ENCODE measurements at places on chromosomes 13 and 19.
A peak's percentile ranks its signal among the peaks of the same experiment; 100 is the strongest.

DNA sequence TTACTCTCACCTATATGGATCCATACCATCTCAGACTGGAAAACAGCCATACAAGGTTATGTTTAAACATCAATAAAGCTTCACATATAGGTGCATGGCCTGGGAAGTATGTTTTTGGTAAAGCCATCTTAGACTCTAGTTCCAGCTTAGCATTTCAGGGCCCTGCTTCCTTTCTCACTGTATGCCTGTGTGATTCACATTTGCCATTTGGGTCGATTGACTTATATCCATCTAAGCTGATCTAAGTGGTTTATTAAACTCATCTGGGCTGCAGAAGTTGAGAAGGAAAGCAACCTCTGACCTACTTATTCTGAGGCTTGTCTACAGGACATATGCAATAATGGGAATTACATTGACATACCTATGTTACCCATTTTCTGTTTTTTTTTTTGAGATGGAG, 33.5 kb downstream of the ZNF506 start:
- DNase-seq, result no peak

DNA sequence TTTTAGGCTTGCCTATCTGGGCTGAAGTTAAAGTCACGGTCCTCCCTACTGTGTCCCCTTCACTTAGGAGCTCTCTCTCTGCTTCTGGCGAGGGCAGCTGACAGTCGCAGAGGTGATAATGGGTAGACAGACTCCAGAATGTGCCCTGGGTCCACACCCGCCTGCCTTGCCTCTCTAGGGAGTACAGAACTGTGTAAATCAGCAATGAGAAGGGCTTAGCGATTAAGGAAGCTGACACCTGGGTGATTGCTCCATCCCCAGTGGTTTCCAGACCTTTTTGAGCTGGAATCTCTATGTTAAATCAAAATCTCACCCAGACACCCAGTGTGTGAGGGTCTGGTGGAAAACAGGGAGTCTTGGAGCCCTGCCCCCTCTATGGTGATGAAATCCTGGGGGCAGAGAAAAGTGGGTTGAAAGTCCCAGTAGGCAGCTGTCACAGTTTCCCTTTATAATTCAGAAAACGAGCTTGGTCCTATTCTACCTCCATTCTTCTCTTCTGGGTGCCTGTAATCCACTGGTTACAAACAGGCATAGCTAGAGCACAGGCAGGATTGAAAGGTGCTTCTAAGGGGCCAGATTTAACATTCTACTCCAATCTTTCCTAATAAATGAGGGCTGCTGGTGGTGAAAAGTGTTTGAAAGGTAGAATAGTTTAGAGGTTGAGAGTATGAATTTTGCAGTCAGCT, 46.9 kb downstream of the OLFM4 start:
- no peak for DNase-seq

- DNase-seq, result no peak
Measured at GRCh38 chr19:23802290-23802689, 43.6 kb upstream of the ZNF681 start.

- DNase-seq, result peak; percentile 95
Measured at GRCh38 chr19:48169939-48170803, at the start of the genes LIG1 and ZSWIM9. Gene LIG1, minus strand, starts transcription at chr19:48170344. Its CDS starts 4,778 bp downstream, at chr19:48165566. Gene ZSWIM9, plus strand, starts transcription at chr19:48170680. Its CDS starts 1,123 bp downstream, at chr19:48171803.

- no peak for DNase-seq
Measured at GRCh38 chr19:31906111-31906871, 439.1 kb upstream of the ZNF507 start.

DNA sequence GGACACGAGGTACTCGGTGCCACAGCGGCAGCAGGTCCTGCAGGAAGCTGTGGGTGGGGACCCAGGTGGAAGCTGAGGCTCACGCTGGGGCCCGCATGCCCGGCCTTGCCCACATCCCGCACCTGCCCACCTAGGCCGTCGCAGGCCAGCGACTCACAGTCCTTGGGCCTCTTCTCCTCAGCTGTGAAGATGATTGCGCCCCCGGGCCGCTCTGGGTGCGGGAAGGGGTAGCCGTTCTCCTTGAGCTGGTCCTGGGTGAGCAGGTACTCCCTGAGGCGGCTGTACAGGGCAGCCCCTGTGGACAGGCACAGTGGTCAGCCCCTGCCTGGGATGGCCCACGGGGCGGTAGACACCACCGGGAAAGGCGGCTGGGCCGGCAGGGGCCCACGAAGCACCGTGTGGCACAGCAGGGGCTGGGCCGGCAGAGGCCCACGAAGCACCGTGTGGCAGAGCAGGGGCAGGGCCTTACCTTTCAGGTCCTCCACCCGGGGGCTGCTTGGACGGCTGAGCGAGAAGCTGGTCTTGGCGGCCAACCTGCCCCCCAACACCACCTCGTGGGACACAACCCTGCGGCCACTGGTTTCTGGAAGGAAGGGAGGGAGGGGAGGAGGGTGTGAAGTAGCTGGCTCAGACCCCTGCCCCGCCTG, 6.6 kb upstream of the ATP8B3 start:
- DNase-seq, result no peak

- DNase-seq, result peak; percentile 69
Measured at GRCh38 chr13:97344265-97345175, 89.4 kb upstream of the RAP2A start.

- peak; percentile 34 for DNase-seq
Measured at GRCh38 chr19:38079926-38080380, 144.1 kb downstream of the DPF1 start.

DNA sequence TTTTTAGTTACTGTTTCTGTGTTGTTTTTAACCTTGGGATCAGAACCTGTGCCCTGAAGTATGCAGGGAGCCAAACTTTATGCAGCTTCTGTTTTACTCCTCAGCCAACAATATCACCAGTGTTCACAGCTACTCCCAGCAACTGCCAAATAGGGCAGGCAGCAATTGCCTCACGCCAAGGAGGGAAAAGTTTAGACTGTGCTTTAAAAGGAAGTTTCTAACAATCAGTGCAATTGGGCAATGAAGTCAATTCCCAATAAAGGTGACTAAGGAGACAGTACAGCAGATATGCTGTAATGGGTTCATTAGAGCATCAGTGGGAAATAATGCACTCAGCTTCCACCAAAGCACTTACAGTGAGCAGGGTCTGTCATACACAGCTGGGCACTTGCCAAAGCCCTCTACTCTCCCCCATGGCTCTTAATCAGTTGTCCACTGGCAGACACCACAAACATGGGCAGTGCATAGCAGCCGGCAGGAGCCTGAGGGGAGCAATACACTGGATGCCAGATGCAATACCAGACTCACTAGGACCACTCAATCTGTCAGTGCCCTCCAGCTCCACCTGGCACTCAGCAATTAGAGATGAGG, 19.3 kb downstream of the ENOX1 start:
- no peak for DNase-seq

DNA sequence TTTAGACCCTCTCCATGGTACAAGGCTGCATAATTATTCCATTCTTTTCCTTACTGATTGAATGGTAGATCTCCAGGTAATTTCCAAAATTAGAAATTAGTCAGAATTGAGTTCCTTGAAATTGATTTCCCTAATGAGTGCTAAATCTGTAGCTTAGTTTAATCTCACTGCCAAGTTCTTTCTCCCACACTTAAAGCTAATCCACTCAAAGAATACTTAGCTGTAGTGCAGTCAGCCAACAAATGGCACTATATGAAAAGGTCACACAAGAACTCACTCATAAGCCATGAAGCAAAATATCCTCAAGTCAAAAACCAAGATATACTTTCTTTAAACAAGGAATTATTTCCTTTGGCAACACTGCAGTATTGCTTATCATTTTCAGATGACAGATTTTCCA, 62.0 kb downstream of the XPO4 start:
- no peak for DNase-seq

DNA sequence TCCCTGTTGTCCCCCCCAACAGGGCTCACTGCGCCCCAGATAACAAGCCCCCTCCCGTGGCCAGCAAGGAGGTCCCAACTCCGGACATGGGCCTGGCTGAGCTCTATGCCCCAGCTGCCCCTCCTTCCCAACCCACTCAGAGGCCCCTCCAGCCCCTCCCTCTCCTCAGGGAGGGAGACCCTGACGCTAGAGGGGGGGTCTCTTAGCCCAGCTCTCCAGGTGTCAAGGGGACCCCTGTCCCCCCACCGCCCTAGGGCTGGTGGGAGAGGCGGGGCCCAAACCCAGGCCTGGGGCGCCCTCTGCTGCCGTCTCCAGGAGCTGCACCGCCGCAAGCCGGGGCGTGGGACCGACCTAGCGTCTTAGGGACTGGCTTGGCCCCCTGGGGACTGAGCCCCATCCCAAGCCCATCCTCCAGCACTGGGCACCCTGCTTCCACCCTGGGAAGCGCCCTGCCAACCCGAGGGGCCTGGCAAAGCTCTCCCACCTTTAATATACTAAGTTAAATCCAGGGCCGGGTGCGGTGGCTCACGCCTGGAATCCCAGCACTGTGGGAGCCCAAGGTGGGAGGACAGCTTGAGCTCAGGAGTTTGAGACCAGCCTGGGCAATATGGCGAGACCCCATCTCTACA, 1.4 kb downstream of the GRIN3B start:
- peak; percentile 68 for DNase-seq
